Glutamatergic neuron (in vitro differentiated cells): ENCODE measurements at places on chromosomes 7 and 10.

- no peak for DNase-seq
These were observed 55.1 kb upstream of the PTPN12 start for GRCh38 chr7:77482015-77482414.

GRCh38 chr10:13810568-13810967, 223.8 kb downstream of the PRPF18 start:
- no peak for DNase-seq

GRCh38 chr10:19889256-19889655, 73.0 kb downstream of the PLXDC2 start:
- DNase-seq: no peak

- DNase-seq: no peak
These were observed 103.5 kb upstream of the RET start for GRCh38 chr10:42973411-42973810.

DNA sequence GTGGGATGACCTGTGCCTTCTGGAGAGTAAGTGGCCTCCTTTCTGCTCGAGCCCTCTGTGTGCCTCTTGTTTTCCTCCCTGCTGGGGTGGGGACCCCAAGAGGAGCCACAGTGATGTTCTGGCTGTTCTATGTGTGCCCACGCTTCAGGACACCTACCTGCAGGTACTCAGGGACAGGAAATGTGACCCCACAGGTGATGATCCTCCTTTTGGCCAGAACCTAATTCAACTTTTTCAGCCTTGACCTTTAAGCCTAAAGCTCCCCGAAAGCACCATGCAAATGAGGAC, 70.3 kb downstream of the VWA2 start:
- no peak for DNase-seq

DNA sequence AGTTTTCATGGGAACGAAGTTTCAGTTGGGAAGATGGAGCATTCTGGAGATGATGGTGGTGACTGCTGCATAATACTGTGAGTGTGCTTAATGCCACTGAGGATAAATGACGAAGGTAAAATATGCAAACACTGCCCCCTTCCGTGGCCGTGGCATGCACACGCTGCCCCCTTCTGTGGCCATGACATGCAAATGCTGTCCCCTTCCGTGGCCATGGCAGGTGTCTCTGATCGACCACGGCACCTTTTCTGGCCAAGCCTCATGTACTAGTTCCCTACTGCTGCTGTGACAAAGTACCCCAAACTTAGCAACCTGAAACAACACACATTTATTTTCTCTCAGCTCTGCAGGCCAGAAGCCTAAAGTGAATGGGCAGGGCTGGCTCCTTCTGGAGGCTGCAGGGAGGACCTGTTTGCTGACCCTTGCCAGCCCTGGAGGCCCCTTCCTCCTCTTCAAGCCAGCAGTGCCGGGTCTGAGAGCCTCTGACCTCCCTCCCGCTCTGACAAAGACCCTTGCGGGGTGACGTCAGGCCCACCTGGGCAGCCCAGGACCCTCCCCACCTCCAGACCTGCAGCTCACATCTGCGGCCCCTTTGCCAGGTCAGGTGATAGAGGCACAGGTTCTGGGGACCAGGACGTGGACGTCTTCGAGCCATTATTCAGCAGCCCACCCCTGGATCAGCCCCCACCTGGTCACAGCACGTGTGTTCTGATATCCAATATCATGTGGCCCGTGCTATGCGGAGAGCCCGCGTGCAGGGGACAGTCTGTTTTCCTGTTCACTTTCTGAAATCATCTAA, 82.0 kb downstream of the MICALL2 start:
- DNase-seq: no peak

DNA sequence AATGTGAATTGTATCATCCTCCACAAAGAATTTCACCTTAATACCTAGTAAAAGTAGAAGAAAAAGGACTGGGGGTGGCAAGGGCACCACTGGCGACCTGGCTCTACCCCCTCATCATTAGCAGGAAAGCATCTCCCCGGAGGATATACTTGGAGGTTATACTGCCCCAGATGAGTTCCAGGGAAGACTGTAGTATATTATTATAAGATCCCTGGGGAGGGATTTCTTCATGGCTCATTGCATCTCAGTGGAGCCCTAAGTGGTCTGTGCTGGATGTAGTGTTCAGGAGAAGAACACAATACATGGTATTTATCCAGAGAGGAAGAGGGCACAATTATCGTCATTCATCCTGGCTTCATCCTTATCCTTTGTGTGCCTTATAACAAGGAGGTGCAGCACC, 14.2 kb upstream of the DYNC1I1 start:
- no peak for DNase-seq

DNA sequence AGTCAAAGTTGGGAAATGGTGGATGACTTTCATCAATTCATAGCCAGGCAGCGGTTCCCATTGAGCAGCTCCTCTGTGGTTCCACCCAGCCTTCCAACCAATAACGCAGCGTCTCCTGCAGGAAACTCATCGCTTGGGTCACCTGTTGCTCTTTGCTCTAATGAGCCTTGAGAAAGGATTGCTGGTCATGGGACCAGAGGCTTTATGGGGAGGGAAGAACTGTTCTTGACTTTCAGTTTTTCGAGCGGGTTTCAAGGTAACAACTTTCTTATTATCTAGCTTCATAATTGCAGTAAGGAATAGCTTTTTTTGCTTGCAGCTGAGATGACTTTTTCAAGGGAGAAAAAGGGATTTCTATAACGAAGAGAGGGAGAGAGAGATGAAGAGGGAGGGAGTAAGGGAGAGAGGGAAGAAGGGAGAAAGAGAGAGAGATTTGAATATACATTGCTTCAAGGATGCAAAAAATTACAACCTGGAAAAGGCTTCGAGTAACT, 405 bp upstream of the ENTPD1 start:
- no peak for DNase-seq

DNA sequence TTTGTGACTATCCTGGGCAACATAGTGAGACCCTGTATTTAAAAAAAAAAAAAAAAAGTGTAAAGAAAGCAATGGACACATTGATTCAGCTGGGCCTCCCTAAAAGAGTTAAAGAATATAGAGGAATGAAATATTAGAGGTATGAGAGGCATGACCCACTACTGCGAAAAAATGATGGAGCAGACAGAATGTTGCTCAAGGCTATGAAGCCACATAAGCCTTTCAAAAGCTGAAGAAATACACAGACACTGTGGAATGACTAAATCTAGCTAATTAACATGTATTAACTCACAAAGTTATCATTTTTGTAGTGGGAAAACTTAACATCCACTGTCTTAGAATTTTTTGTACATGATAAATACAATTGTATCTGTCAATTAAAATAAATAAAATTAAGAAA, 107.3 kb downstream of the HGF start:
- no peak for DNase-seq

GRCh38 chr7:93566876-93567275, 7.6 kb downstream of the CALCR start:
- no peak for DNase-seq

DNA sequence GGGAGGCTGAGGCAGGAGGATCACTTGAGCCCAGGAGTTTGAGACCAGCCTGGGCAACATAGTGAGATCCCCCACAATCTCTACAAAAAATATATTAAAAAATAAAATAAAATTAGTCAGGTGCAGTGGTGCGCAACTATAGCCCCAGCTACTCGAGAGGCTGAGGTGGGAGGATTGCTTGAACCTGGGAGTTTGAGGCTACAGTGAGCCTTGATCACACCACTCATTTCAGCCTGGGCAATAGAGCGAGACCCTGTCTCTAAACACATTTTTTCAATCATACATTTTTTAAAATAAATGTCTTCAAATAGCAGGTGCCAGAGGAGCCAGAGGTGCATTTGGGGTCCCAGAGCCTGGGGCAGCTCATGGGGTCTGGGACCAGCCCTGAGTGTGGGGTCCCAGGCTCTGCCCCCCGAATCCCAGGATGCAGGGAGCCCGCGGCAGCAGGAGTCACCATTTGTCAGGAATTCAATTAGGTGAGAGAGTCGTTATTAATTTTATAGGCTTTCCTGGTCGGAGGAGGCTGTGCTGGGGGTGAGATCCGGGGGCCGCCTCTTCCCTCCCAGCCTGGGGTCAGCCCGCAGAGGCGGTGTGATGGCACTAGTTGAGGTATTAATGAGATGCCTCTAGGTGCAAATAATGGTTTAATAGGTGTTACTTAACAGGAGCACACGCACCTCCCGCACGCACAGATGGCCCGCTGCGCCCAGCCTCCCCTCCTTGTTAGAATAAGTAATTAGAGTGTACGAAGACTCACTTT, 78.3 kb downstream of the MICALL2 start:
- DNase-seq: no peak

DNA sequence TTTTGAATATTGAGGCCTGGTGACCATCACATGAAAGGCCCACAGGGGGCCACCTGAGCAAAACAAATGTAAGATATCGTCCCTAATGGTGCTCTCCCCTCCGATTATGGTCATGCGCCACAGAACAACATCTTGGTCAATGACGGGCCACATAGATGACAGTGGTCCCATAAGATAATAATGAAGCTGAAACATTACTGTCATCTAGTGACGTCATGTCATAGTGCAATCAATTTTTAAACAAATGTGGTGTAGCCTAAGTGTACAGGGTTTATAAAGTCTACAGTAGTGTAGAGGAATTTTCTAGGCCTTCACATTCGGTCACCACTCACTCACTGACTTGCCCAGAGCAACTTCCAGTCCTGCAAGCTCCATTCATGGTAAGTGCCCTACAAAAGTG, 36.8 kb downstream of the JCAD start:
- DNase-seq: no peak

- DNase-seq: no peak
These were observed 180.0 kb downstream of the TNS3 start for GRCh38 chr7:47401611-47402570.

- no peak for DNase-seq
These were observed 14.8 kb upstream of the AKR1C3 start for GRCh38 chr10:5079306-5079830.

DNA sequence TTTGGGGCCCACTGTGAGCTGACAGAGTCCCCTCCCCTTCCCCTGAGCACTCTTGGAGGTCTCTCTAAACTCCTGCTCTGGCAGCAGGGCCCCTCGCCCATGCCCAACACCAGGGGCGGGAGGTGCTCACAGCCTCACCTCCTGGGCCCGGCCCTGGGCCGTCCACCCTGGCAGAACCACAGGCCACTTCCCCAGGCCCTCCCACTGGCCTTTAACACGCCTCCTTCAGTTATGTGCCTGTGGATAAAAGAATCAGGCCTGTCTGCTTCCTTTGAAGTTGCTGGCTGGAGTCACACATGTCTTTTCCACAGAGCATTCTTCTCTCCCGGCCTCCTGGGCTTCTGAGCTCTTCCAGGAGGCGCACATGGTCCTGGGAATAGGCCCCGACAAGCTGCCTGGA, 10.2 kb downstream of the MYL10 start:
- no peak for DNase-seq

- DNase-seq: no peak
These were observed 111.0 kb downstream of the LRRTM3 start for GRCh38 chr10:67036808-67037207.

DNA sequence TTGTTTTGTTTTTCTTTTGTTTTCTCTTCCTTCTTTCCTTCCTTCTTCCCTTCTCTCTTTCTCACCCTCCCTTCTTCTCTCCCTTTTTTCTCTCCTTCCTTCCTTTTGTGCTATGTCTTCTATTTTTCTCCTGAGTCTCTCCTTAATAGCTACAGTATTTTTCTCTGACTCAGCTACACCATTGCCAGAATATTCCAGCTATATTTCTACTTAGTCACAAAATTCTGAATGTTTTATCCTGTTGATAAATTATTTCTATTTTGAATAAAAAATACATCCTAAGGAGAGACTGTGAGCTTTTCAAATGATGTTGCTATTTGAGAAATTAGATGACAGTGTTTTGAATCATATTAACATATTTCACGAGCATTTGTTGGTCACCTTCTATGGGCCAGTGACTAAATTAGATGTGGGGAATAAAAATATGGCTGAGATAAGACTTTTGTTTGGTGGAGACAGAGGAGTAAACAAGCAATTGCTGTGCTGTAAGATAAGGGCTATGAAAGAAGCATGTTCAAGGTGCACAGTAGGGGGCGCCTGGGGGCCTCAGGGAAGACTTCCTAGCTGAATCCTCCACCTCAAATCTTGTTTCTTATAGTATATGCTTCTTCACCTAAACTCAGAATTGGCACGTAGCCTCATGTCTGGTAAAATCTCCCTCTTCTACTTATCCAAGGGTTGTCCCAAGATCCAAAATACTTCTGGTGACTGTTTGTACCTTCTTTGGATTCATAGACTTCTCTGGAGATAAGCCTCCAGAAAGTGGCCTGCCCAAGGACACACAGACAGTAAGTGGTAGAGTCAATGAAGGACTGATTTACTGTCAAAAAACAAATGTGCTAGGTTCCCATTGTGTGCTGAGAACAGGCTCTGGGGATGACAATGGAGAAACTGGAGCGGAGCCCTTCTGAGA, 115.5 kb upstream of the CREB5 start:
- peak; percentile 63 for DNase-seq

DNA sequence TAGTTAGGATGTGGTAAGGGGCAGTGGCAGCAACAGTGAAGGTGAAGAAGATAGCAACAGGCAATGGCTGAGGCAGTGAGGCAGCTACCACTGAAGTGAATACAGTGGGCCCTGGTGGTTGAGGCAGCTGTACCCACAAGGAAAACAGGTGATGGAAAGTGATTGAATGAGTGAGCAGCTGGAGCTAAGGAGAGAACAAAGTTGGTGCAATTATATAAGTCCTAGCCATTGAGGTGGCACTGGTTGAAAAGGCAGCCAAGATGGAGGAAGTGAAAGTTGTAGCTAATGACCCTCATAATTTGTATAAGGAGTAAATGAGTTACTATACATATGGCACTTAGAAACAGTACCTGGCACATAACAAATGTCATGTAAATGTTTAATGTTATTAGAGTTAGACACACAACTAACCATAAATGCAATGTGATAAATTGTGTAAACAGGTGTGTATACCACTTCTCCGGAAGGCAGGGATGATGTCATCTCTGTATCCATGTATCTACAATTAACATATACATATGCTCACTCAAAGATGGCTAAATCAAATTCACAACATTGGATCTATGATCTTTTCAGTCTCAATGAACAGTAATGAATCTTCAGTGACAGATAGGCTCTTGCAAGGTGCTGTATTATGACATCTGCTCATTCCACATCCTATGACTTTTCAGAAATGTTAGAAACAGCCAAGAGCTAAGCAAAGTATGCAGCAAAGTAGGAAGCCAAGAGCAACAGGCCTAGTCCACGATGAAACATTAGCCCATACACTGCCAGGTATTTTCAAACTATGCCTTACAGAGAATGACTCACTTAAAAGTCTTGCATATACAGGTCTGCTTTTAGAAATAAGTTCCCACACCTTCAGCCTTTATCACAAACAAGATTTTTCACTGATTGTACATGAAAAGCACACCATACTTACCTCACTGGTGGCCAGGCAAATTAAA, 10.7 kb downstream of the XPNPEP1 start:
- no peak for DNase-seq

GRCh38 chr10:92789786-92790185, 58.5 kb upstream of the EXOC6 start:
- no peak for DNase-seq

GRCh38 chr7:131425992-131426391, 98.3 kb downstream of the MKLN1 start:
- DNase-seq: no peak

- no peak for DNase-seq
These were observed 104.3 kb downstream of the CREB5 start for GRCh38 chr7:28516390-28517172.
